CD4-positive, alpha-beta T cell treated with Interleukin-6 at 100 ng/mL for 8 hours (primary cell): ENCODE measurements at places on chromosomes 7 and 10.

DNA sequence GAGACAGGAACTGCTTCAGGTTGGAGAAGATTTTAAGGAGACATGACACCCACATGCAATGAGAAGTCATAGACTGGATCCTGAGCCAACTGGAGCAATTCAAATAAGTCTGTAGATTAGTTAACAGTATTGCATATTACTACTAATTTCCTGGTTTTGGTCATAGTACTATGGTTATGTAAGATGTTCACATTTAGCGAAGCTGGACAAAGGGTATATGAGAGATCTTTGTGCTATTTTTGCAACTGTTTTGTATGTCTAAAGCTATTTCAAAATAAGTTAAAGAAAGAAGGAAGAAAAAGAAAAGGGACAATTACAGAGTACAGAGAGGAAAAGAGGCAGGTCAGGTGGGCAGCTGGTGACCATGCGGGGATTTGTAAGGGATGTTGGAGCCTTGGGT, 116.5 kb upstream of the SVIL start:
- no peak for DNase-seq

GRCh38 chr7:30921540-30922401, 10.1 kb downstream of the AQP1 start:
- DNase-seq = no peak

DNA sequence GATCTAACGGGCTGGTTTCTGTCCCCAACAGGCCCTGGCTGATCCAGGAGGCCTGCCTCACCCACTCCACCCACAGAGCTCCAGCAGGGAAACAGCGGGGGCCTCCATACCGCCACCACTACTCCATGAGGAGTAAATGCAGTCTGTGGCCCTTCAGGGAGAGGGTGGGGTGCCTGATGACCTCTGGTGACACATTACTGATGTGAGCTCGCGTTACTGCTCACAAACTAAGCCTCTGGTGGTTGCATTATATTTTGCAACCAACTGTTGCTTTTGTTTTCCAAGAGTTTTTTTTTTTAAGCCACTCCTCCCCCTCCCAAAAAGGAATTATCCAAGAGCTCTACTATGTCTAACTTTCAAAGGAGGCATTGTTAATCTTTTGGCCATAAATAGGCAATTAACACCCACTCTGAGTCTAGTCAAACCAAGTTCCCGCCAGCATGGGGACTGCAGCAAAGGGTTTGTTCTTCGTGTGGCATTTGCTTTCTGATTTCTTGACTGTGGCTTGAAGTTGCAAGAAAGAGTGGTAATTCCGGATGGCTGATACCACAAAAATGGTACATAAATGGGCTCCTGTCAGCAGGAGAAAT, 72.6 kb downstream of the FAM53B start:
- DNase-seq = no peak

DNA sequence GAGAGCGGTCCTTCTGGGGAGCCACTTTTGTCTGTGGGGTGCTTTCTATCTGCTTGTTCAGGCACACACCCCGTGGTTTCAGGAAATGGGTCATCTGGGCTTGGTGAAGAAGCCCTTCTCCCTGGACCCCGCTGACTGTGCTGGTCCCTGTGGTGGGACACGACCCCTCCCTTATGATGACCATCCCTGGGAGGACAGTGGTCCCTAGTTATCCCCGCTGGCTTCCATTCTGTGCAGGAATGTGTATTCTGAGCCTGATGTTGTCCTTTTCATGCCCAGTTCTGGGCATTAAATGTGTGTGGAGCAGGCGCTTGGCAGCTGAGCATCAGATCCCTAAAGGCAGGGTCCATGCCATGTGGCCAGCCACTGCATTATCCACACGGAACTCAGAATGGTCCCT, 71.6 kb downstream of the TCERG1L start:
- DNase-seq = no peak

GRCh38 chr10:95447685-95448084, 113.5 kb downstream of the SORBS1 start:
- no peak for DNase-seq

DNA sequence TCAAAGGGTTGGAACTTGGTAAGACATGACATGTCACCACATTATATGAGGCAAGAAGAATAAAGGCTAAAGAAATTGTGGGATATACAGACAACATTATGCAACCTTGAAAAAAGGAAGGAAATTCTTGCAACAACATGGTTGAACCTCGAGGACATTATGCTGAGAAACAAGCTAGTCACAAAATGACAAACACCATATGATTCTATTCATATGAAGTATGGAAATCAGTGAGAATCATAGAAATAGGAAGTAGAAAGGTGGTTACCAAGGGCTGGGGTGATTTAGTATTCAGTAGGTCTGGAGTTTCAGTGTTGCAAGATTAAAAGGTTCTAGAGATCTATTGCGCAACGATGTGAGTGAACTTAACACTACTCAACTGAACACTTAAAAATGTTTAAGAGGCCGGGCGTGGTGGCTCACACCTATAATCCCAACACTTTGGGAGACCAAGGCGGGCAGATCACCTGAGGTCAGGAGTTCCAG, 126.9 kb upstream of the TBX20 start:
- no peak for DNase-seq

DNA sequence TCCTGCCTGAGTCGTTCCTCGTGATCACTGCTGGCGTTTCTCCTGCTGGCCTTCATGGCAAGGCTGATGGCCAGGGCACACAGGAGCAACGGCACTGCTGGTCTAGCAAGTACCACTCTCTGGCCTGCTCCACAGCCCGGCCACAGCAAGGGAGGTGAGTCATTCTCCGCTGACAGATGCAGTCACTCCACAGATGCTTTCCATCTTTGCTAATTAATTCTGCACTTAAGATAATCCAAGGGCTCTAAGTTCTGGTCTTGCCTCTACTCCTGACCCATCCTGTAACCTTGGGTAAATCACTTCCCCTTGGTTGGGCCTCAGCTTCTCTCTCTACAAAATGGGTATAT, 244.4 kb downstream of the RPS24 start:
- no peak for DNase-seq

- DNase-seq = no peak
Measured at GRCh38 chr7:66344166-66344565, 139.0 kb downstream of the TPST1 start.

GRCh38 chr10:124316326-124316725, 102.4 kb downstream of the OAT start:
- no peak for DNase-seq

DNA sequence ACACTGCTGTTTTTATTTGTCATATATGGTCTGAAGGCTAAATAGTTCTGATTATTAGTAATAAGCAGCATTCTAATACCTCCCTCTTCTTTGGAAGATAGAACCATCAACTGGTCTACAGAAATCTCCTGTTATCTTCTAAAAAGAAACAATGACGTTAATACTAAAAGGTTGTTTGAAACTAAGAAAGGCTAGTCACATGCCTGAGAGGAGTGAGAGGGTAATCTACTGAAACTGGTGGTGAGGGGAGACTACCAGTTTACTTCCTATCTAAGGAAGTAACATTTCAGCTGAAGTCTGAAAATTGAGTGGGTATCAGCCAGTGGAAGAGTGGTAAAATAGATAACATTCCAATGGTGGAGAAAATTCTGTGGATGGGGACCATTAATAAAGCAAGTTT, 48.4 kb downstream of the FGFBP3 start:
- DNase-seq = no peak

GRCh38 chr7:117124591-117125220, 171.4 kb downstream of the ST7 start:
- DNase-seq = peak; percentile 20

DNA sequence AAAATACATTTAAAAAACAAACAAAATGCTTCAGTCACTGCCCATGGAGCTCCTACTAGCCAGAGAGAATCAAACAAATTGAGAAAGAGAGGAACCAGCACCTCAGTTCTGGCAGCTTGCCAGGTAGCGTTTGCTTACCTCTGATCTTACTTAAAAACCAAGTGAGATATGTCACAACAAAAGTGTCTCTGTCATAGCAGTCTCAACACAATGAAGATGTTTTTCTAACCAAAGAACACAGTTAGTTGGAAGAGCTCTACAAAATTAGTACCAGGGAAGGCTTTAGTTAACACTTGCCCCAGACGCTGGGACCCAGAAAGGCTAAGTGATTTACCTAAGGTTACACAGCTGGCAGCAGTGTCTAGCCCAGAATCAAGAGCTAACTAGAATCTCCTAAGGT, 3.4 kb downstream of the DOCK4 start:
- no peak for DNase-seq

DNA sequence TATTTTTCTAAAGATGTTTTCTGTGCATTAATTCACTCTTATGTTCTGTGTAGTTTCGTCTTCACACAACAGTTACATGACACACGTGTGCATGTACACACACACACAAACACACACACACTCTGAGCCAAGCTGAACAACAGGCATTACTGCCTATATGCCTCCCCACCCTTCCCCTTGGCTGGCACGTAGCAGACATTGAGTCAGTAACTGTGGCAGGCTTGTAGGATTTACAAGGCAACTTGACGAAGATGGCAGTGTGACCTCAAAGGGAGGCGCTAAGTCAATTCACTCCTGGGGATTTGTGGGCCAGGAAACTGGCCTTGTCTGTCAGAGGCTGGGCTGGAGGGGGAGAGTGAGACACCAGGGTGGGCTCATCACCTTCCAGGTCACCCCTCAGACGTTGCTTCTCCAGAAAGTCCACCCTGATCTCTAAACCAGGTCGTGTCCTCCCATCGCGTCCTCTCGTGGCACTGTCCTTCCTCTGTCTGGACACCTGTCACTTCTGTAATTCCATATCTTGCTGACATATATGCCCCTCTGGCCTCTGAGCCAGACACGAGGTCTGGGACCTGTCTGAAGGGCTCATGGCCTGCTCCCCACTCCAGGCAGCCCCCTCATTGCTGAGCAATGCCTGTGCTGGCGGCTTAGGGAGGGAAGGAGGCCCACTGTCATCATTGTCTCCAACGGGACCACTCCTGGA, 41.1 kb upstream of the INPP5A start:
- no peak for DNase-seq
